ENCODE measurements at places on chromosomes 4 and X. TPM values are rescaled to one million over a fixed set of nuclear protein-coding genes. Genes with fewer than 3 reads are reported as not detected.

NLRP2B gene
- polyA plus RNA-seq, result not detected

CXCL5 gene
- not detected for polyA plus RNA-seq

SMIM10L2A gene
- polyA plus RNA-seq, result 0.37 TPM

GRCh38 chrX:10367406-10367805 lies 210.6 kb downstream of the CLCN4 start:
- H3K27me3 ChIP-seq, result no peaks in the 10 kb centered on the region
- no peak overlapping the region for H3K27ac ChIP-seq
- no peaks in the 10 kb centered on the region for H3K4me1 ChIP-seq

DNA sequence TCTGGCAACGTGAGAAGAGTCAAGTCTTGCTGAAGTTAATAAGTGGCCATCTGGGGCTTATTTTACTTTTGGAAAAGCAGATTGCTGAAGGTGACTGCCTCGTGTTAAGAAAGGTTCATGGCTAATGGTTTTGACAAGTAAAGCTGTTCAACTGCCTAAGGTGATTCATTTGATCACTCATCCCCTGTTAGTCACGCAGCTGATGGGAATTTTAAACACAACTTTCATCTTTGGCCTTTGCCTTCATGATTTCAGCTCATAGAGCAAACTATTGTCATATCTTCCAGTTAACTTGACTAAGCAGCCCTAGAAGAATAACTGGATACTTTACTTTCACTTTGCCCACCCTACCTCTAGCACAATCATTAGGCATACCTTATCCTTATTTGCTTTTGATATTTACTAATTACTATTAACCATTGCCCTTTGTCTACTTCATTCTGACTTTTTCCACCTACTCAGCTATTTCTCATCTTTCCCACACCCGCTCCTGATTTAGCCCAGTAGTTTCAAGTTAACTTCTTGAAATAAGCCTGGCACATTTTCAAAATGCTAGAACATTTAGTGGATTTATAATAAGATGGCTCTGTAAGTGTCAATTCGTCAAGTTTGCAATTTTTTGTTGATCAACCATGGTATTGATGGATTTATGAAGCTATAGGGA lies 170.6 kb upstream of the S100G start:
- H3K4me3 ChIP-seq, result no peak overlapping the region
- H3K27ac ChIP-seq, result no peak overlapping the region
- no peak for DNase-seq

DNA sequence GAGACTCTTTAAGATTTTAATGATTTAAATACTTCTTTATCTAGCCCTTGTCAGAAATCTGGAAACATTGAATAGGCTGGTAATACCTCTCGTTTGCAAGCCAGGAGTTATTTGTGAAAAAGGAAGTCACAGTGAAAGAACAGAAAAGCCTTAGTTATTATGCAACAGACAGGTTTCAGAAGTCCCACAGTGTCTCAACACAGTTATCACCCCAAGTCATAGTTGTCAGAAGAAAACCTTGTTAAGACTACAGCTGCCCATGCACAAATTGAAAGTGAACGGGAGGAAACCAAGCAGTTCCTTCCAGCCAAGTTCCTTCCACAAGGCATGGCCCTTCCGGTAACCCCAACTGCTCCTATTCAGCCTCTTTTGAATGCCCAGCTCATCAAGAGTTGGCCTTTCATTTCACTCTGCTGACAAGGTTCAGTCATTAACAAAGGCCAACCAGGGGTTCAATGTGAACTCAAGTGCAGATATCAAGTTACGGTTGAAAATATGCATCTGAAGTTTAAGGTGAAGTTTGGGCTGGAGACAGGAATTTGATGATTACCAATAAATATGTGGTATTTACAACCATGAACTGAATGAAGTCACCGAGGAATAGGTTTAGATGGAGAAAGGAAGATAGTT lies 15.6 kb downstream of the ALPK1 start:
- no peaks in the 10 kb centered on the region for H3K4me1 ChIP-seq
- H3K4me3 ChIP-seq, result peak overlapping the region; percentile 30
- no peaks in the 10 kb centered on the region for H3K27me3 ChIP-seq

DNA sequence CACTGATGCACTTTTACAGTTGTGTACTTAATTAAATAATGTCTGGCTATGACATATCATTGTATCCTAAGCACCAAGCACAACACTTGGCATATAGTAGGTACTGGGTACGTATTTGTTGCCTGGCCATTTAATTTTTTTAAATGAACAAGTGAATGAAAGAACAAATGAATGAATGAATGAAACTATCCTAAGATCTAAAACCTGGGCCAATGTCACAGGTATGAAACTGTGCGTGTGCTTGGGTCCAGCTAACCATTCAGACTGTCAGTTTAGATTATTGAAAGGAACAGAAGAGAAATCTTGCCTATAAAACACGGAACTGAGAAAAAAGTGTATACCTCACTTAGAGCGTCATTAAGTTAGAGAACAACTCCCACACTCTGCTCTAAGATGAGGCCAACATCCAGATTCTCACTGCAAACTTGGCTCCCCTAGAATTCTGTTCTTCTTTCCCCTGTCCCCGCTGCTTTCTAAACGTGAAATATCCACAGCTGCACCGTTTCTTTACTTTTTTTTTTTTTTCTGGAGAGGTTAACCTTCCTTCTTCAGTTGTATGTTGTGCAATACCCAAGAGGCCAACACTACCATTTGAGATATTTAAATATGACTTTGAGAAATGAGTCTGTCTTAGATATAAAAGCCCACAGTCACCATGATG lies 17.3 kb upstream of the SEL1L3 start:
- no peaks in the 10 kb centered on the region for H3K27me3 ChIP-seq
- no peak overlapping the region for H3K27ac ChIP-seq
- H3K36me3 ChIP-seq, result no peaks in the 10 kb centered on the region
- no peaks in the 10 kb centered on the region for H3K4me1 ChIP-seq
- H3K4me3 ChIP-seq, result no peak overlapping the region

DNA sequence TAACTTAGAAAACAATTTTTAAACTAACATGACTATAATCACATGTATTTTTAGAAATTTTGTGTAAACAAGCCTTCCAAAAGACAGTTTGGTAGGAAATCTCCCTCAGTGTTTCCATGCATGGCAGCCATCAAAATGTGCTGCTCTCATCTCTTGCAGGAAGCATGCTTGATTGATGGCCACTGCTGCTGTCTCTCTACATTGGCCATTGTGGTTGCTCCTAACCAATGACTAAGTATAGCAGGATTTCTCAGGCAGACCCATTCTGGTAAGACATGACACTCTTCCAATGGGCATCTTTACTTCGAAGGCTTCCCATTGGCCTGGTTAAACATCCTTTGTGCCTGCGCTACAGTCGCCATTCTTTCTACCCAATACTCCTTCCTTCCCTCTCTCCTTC lies 78.9 kb upstream of the GUCY1A1 start:
- H3K4me1 ChIP-seq, result no peaks in the 10 kb centered on the region
- H3K36me3 ChIP-seq, result no peaks in the 10 kb centered on the region
- no peaks in the 10 kb centered on the region for H3K27me3 ChIP-seq
- no peak overlapping the region for H3K27ac ChIP-seq
- no peak overlapping the region for H3K4me3 ChIP-seq
- DNase-seq, result no peak

GRCh38 chr4:80219301-80220025 lies 22.2 kb downstream of the PRDM8 start:
- no peaks in the 10 kb centered on the region for H3K36me3 ChIP-seq
- H3K27me3 ChIP-seq, result peaks cover 51% of the 10 kb centered on the region
- H3K4me3 ChIP-seq, result no peak overlapping the region
- H3K4me1 ChIP-seq, result no peaks in the 10 kb centered on the region
- DNase-seq, result no peak

GRCh38 chrX:9493936-9494335 lies 29.1 kb downstream of the TBL1X start:
- no peaks in the 10 kb centered on the region for H3K27me3 ChIP-seq
- no peaks in the 10 kb centered on the region for H3K36me3 ChIP-seq
- no peak overlapping the region for H3K4me3 ChIP-seq
- no peaks in the 10 kb centered on the region for H3K4me1 ChIP-seq
- no peak for DNase-seq

DNA sequence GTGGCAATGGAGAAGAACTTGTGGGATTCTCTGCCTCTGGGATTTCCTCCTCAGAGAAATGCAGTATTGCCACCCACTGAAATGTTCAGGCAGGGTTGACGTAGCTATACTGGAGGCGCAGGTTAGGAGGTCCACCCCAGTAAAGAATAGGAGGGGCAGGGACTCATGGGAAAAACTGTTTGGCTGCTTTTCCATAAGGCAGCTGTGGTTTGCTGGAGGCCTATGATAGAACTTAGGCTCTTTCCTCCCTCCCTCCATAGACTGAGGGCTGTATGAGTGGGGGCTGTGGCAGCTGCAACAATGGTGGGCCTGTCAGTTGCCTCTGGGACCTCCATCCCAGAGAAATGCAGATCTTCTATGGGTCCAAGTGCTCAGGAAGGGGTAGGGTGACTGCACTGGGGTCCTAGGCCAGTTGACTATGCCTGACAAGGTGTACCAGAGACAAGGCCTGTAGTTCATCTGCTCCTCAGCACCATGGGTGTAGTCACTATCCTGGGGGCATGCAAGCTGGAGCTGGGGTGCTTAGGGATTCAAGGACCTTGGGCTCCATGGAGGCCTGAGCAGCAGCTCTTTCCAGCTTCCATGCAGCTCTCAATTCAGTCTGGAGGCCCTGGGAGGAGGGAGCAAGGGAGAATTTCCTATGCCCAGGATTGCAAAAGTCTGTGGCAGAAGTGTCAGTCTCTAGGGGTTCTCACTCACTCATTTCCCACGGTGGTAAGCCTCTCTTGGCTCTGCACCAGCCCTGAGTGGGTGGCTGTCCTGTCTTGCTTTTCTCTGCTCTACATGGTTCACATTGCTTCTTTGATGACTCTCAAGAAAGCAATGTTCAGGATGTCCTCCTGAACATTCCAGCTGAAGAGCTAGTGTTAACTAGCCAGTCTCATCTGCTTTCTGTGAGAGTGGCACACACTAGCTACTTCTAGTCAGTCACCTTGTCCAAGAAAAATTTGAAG lies 353.0 kb downstream of the IDS start:
- H3K4me1 ChIP-seq, result no peaks in the 10 kb centered on the region
- H3K36me3 ChIP-seq, result no peaks in the 10 kb centered on the region
- no peak for DNase-seq
- H3K4me3 ChIP-seq, result no peak overlapping the region

- no peaks in the 10 kb centered on the region for H3K36me3 ChIP-seq
- H3K4me3 ChIP-seq, result no peak overlapping the region
- H3K27me3 ChIP-seq, result no peaks in the 10 kb centered on the region
- DNase-seq, result no peak
- H3K4me1 ChIP-seq, result no peaks in the 10 kb centered on the region
Observed at GRCh38 chr4:53559021-53559620, 32.2 kb downstream of the LNX1 start.

DNA sequence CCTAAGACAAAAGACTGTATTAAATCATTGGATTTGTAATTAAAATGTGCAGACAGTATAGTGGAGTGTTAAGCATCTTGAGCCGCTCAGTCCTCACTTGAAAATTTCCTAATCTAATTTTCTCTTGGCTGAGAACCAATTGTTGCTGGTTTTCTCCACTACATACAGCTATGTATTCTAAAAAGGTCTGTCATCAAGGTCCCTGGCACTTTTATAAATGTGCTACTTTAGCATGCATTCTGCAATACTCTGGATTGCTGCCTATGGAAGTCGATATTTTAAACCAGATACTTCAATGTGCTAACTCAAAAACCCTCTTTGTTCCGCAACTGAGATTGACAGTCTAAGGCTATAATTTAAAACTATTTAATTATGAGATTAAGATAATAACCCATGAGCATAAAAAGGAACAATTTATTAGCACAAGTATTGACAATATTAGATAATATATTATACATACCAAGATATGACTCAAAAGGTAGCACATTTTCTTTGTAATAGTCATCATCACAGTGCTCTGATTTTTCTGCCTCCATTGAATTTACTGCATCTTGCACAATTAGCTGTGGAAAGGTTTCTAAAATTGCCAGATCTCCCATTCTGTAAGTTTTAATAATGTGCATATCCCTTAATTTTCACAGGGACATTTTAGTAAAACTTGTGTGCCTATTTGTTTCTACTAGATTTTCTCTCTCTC lies 815.1 kb downstream of the ADGRL3 start:
- H3K4me3 ChIP-seq, result no peak overlapping the region
- DNase-seq, result no peak
- no peaks in the 10 kb centered on the region for H3K4me1 ChIP-seq

GRCh38 chr4:88041626-88042025 lies 34.2 kb downstream of the PKD2 start:
- H3K4me3 ChIP-seq, result no peak overlapping the region
- no peak overlapping the region for H3K27ac ChIP-seq
- DNase-seq, result no peak
- no peaks in the 10 kb centered on the region for H3K4me1 ChIP-seq
- H3K36me3 ChIP-seq, result peaks cover 55% of the 10 kb centered on the region

- H3K4me3 ChIP-seq, result peak overlapping the region; percentile 51
- no peaks in the 10 kb centered on the region for H3K27me3 ChIP-seq
- peaks cover 46% of the 10 kb centered on the region for H3K4me1 ChIP-seq
- H3K27ac ChIP-seq, result peak overlapping the region; percentile 74
Observed at GRCh38 chrX:119755981-119756533, 2.3 kb upstream of the SOWAHD start.

GRCh38 chr4:100164808-100165760 lies 25.2 kb downstream of the DDIT4L start:
- peaks cover 3% of the 10 kb centered on the region for H3K4me1 ChIP-seq
- no peaks in the 10 kb centered on the region for H3K36me3 ChIP-seq
